Right lobe of liver (tissue), 6 donors: ENCODE measurements at places on chromosomes 5 and 9.

GRCh38 chr9:29183971-29184370 is 1610.7 kb upstream of the C9orf72 start:
- no peak for DNase-seq

GRCh38 chr9:130366888-130367550 is 77.7 kb upstream of the ASS1 start:
- no peak for DNase-seq

DNA sequence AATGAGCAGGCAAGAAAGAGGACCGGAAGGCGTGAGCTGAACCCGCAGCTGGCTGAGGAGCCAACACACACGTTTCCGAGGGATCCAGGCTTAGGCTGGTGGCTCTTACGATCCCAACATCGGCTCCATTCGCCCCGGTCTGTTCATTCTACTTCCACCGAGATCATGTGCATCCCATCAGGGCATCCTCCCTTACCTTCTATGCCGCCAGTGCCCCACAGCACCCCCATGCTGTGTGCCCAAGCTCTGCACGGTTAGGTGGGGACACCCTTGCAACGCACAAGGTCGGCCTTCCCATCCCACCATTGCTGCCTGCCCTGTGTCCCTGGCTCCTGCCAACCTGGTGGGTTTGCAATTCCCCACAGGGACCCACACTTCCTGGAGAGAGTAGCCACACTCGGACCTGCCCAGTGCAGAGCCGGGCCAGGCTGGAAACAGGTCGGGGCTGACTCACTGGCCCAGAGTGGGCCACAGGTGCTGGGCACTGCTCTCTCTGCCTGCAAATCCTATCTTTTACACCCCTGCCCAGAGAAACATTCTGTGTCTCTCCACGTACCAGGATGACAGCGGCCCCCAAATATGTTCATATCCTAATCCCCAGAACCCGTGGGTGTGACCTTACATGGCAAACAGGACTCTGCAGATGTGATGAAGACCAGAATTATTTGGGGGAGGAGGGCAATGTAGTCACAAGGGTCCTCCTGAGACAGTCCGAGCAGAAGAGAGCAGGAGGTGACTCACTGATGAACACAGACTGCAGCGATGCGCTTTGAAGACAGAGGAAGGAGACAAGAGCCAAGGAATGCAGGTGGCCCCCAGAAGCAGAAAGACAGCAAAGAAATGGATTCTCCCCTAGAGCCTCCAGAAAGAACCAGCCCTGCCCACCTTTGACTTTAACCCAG is 182.2 kb downstream of the AUH start:
- peak; percentile 28 for DNase-seq

DNA sequence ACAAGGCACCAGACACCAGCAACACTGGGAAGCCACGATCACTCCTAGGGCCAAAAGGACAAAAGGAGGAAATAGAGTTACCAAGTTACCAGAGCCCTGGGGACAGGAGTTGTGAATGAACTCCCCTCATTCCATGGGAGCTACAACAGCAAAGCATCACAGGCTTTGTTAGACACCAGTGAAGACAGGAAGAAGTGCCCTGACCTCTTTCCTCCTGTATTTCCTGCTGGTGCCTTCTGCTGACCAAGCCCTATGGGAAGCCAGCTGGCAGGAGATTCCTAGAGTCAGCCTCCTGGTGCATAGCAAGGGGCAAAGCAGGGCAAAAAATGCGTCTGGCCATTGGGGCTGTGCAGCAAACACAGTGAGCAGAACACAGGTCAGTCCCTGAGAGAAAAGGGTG is 374.7 kb downstream of the ZSWIM6 start:
- no peak for DNase-seq

DNA sequence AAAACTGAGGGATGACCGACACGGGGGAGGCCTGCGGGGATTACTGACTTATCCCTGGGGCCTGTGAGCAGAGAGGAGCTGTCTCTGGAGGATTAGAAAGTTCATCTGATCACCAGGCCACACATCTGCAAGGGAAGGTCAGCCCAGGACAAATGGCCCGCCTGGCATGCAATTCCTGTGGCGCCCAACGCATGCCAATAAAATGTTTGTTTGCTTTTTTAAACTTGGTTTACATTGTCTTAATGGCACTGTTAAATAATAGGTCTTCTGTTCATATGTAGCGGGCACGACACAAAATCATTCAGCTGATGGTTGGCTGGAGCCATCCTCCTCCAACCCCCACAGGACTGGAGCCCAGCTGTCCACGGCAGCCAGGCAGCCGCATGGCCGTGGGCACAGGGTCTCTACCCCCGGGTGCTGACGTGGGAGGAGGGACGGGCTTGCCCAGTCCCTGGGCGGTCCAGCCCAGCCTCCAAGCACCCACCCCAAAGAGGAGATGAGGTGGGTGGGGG is 41.0 kb upstream of the SLC12A7 start:
- DNase-seq, result no peak

- DNase-seq, result no peak
These were observed 329.0 kb upstream of the MPDZ start for GRCh38 chr9:13608451-13608850.

DNA sequence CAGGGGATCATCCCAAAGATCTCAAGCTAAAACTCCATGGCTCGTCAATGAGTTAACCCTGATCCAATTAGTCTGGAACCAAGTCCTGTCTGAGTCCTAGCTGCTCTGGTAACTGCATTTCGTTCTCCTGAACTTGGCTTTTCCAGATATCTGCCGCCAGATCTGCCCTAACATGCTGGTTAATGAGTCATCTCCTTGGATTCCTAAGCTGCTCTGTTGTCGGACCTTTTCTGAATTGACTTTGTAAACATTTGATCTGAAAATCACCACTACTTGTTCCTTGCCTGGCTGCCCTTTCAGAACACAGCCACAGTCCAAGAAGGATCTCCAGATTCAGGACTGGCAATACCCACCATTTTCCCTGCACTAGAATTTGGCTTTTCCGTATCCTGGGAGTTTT is 473.0 kb downstream of the ZSWIM6 start:
- no peak for DNase-seq

GRCh38 chr5:35838370-35839042 is 18.2 kb upstream of the IL7R start:
- DNase-seq, result no peak

- DNase-seq, result peak; percentile 74
These were observed 182.1 kb downstream of the DMRT2 start for GRCh38 chr9:1231998-1232919.

- DNase-seq, result no peak
These were observed 461.0 kb downstream of the NR2F1-AS1 start for GRCh38 chr5:93120051-93120450.
